Daoy (cell line): ENCODE measurements at places on chromosomes 2 and 18. TPM values are rescaled to one million over a fixed set of nuclear protein-coding genes. Genes with fewer than 3 reads are reported as not detected.

The SLC11A1 gene
- total RNA-seq = not detected in 2 replicates

The ALPG gene
- total RNA-seq = not detected in 2 replicates

The ASIC4 gene
- 0.42 TPM in 1 of 2 replicates, not detected in the other for total RNA-seq

DNA sequence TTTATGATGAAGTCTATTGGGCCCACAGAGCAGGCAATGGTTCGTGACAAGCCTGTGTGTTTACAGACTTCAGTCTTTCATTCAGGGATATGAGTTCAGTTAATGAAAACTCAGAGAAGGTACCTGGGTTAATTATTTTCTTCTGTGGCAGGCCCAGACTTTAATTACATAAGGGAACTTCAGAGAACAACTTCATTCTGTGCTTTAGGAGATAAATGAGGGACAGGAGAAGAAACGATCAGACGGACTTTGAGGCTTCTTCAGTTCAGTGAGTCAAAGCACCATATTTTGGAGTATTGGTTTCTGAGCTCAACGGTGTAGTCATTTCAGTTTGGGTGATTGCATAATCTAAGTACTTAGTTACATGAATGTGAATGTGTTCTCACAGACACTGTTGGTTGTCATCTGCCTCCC, 203.0 kb upstream of the KCNJ3 start:
- DNase-seq = no peak

The LHCGR gene
- not detected in 2 replicates for total RNA-seq

DNA sequence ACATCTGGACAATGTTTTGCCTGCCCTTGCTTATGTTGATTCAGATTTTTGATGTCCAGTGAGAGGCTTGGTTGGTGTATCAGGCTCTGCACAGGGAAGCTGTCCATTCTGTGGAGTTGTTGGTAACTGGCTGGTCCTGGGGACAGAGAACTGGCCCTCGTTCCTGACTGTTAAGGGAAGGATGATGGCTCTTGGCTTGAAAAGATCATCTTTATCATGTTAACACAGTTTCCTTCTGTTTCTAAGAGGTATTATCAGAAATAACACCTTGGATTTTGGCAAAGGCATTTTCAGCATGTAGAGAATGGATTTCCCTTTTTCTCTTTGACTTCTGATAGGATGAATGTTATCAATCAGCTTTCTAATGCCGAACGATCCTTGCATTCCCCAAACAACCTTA, 19.3 kb downstream of the STK25 start:
- no peak for DNase-seq

The STK16 gene
- 5.4 and 8.9 TPM in 2 replicates for total RNA-seq

The CLIP4 gene
- 16.1 and 17.7 TPM in 2 replicates for total RNA-seq

DNA sequence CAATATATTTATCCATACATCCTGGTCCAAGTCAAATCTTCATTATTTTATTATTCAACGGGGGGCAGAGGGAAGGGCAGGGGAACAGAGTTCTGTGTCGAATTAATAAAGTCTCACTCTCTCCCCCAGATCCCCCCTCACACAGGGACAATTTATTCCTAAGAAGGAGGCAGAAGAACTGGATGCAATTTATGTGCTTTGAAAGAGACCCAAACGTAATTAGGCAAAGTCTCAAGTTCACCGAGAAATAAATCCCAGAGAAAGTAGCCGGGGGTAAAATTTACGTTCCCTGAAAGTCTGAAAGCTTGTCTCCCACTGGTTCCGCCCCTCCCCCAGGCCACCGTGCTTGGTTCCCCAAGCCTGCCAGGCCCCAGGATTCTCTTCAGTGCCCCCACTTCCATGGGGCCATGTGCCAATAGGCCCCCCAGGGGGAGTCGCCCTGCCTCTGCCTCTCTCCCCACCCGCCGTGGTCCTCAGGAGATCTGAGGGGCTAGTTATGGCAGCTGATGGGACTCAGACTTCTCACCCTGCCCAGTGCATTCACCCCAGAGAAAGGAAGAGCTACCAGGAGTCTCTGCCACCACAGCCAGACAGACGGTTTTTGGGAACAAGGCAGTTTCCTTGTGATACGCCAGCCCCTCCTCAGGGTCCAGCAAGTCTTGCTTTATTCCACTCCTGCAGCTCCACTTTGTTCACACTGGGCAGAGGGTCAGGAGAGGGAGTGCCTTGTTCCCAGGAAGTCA, 215.5 kb downstream of the CYP26B1 start:
- DNase-seq = no peak

- no peak for DNase-seq
Observed at GRCh38 chr2:57726294-57726693, 320.3 kb upstream of the VRK2 start.
